Activated T-helper 9 cell treated with anti-CD3 and anti-CD28 coated beads, Interleukin-2, amount 50 U/mL, for 16 hours (primary cell): ENCODE measurements at places on chromosomes 7 and 10.

DNA sequence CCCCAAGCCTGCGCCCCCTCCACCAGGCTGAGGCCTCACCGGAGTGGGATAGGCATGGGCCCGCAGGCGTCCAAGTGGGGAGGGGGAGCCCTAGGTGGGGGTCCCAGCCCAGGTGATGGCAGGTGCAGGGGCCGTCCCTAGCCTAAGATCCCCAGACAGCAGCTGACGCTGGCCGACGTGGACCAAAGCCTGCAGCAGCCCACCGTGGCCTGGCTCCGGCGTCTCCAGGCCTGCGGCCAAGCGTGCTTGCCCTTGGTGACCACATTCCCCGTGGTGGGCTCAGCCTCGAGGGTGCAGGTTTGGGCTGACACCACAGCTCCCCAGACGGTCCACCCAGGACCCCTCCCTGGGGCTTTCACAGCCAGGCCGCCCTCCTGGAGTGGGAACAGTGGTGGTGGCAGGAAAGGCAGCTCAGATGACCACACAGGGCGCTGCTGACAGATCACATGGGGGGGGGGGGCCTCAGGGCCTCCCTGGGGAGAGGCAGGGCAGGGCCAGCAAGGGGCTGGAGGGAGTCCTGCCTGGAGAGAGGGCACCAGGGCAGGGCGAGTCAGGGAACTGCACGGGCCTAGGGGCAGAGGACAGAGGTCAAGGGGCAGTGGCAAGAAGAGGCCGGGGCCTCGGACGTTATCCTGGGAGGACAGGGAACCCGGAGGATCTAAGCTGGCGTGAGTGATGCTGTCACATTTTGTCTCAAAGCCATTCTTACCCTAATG is 767 bp upstream of the ADAM8 start:
- no peak for DNase-seq

- no peak for DNase-seq
Observed at GRCh38 chr7:75040512-75040911, 33.1 kb downstream of the RCC1L start.

GRCh38 chr7:50262446-50262845 is 42.1 kb upstream of the IKZF1 start:
- no peak for DNase-seq

DNA sequence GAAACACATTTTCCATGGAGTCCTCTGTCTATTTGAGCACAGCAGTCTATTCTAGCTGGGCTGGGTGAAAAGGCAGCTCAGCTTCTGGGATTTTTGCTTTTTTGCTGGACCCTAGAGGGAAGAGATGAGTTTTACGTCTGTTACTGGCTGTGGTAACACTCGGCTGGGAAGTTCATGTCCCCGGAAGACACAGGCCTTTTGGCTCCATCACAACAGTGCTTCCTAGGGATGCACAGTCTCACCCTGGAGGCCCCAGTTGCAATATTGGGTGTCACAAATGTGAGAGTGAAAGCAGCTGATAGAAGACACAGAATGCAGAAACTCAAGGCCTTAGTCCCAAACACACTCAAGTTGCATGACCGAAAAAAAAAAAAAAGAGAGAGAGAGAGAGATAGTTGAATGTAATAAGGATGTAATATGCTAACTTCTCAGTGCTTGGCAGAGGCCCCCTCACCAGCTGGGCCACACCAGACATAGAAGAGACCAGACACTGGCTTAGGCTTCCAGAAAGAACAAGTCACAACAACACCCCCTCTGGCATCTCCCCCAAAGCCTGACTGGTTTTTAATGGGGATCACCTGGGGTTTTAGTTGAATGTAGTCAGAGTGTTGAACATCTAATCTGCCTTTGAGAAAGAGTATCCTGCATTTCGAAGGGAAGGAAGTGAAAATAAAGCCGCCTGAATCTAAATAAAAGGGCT is 545.4 kb upstream of the FZD8 start:
- DNase-seq: no peak

GRCh38 chr10:48205918-48206317 is 68.6 kb downstream of the FRMPD2 start:
- no peak for DNase-seq
